Forelimb muscle (tissue), 1 donor: ENCODE measurements at places on chromosomes 2 and 18.

- DNase-seq: no peak
Observed at GRCh38 chr18:59460072-59460420, 101.0 kb upstream of the LMAN1 start.

- DNase-seq: no peak
Observed at GRCh38 chr2:47165001-47165555, 10.0 kb upstream of the STPG4 start.

GRCh38 chr2:127669056-127669455, 6.3 kb downstream of the LIMS2 start:
- no peak for DNase-seq

GRCh38 chr2:107235491-107236254, 349.7 kb upstream of the ST6GAL2 start:
- no peak for DNase-seq

DNA sequence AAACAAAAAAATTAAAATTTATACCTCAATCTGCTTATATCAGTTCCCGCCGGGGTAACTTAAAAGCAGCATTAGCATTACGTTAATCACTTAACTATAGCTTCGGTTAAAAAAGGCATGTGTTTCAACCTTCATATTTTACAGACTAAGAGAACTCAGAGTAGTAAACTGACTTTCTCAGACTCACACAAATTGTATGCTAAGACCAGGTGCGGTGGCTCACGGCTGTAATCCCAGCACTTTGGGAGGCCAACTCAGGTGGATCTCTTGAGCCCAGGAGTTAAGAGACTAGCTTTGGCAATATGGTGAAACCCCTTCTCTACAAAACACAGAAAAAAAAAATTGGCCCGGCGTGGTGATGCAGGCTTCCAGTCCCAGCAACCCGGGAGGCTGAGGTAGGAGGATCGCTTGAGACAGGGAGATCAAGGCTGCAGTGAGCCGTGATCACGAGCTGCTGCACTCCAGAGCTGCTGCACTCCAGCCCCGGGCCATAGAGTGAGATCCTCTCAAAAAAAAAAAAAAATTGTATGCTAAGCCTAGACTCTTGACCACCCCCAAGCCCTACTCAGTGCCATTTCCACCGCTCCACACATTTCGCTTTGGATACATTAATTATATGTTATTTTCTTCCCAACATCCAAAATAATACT, 2.4 kb downstream of the HNRNPLL start:
- DNase-seq: no peak

- DNase-seq: no peak
Observed at GRCh38 chr2:235032466-235032865, 80.6 kb downstream of the SH3BP4 start.

- no peak for DNase-seq
Observed at GRCh38 chr2:126981476-126981875, 82.8 kb downstream of the TEX51 start.

DNA sequence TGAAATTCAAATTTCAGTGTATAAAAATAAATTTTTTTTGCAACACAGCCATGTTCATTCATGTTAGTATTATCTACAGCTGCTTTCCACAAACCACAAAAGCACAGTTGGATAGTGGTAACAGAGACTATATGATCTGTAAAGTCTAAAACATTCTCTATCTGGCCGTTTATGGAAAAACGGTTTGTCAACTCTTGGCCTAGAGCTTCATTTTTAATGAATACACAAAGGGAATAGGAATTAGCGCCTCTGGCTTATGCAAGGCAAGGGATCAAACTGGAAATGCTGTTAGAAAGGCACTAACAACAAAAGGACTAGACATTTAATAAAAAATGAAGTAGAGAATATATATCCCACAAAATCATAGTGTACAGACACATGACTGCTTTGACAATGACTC, 211.9 kb downstream of the EXOC6B start:
- no peak for DNase-seq

DNA sequence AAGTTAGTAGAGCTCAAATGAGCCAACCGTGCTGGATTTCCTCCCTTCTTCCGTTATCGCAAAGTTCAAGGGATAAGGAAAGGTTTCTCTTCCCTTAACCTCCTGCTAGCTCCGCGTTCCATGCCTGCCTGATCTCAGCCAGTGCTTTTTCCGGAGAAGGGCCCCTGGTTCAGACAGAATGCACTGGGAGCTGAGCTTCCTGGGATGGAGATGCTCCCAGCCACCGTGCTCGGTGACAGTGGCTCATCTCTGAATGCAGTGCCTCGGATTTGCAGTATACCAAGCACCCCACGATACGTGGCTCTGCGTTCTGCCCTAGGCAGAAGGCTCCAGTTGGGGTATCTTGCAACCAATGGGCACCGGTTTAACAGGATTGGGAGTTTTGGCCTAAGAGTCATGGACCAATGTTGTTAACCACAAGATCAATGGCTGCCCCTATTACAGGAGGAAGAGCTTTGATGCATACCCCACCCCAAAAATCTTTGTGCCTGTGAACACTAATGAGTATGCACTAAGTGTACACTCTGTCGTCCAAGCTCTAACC, 876 bp downstream of the CNTNAP5 start:
- DNase-seq: no peak

GRCh38 chr2:47177043-47177565, 22.0 kb upstream of the STPG4 start:
- DNase-seq: no peak
